ENCODE measurements at places on chromosomes 7 and 10. TPM values are rescaled to one million over a fixed set of nuclear protein-coding genes. Genes with fewer than 3 reads are reported as not detected.

The STAG3 gene
- total RNA-seq, result 0.13 TPM

GRCh38 chr7:135825406-135825805, 76.8 kb upstream of the FAM180A start:
- no peak for DNase-seq

The KIAA1217 gene
- 1.7 TPM for total RNA-seq

The FFAR4 gene
- total RNA-seq, result 0.16 TPM

DNA sequence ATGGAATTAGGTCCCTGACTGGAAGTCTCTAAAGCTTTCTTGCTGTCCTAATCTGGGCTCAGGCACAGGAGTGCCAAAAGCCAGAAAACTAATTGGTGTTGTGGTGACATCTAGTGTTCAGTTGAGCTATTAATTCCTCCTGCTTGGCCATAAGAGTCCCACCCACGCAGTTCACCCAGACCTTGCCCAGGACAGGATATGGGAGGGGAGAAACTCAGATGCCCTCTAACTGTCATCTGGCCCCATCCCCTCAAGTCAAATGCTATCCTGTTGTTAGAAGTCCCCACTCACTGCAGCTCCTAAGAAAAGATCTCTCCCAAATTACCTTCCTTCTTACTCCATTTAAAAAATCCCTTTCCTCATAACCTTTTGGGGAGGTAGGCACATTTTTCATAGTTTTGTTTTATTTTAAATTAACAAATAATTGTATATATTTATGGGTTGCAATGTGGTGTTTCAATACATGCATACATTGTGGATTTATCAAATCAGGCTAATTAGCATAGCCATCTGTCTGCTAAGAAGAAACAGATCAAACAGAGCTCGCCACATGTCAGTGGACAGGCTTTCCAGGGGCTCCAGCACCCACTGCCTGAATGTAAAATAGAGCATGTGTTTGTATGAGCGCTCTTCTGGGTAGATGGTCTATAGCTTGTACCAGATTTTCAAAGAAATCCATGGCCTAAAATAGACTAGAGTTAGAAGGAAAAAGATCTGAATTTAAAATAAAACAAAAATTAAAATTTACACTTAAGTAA, 84.0 kb downstream of the GSAP start:
- peak; percentile 74 for DNase-seq

- DNase-seq, result no peak
These were observed 467.9 kb upstream of the PODXL start for GRCh38 chr7:132024290-132024689.

DNA sequence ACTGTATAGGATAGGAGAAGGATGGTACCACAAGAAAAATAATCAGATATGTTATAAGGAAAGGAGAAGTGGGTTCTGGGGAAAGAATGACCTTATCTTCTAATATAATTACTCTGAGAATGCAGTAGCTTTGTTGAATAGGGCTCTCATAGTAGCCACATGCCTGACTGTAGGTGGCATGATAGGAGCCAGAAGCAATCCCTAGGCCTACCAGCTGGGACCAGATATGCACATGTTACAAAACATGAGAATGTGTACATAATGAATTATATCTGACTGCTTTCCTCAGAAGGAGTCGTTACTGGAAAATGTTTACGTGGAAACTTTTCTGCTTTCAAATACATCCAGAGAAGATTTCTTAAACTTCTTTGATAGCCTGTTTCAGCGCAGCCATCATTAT, 53.2 kb upstream of the FAM3C start:
- DNase-seq, result no peak

The DENND10 gene
- 24.4 TPM for total RNA-seq

DNA sequence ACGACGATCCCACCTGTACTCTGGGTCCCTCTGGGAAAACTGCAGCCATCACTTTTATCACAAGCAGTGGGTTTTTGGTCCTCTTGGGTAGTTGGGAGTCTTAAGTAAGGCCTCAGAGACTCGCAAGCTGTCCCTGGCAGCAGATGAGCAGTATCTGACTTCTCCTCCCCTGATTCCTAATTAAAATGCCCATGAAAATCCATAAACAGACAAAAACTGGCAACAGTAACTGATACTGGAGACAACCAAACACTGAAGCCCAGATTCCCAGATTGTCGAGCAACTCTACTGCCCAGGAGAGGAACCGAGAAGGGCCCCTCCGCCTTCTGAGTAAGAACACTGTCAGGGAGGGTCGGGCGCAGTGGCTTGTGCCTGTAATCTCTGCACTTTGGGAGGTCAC, 333.8 kb downstream of the CALN1 start:
- DNase-seq, result no peak

The MYH16 gene
- not detected for total RNA-seq

The GLUD1 gene
- total RNA-seq, result 363 TPM

The NME8 gene
- total RNA-seq, result not detected

GRCh38 chr7:1140476-1141104, 19.4 kb downstream of the ZFAND2A start:
- no peak for DNase-seq

DNA sequence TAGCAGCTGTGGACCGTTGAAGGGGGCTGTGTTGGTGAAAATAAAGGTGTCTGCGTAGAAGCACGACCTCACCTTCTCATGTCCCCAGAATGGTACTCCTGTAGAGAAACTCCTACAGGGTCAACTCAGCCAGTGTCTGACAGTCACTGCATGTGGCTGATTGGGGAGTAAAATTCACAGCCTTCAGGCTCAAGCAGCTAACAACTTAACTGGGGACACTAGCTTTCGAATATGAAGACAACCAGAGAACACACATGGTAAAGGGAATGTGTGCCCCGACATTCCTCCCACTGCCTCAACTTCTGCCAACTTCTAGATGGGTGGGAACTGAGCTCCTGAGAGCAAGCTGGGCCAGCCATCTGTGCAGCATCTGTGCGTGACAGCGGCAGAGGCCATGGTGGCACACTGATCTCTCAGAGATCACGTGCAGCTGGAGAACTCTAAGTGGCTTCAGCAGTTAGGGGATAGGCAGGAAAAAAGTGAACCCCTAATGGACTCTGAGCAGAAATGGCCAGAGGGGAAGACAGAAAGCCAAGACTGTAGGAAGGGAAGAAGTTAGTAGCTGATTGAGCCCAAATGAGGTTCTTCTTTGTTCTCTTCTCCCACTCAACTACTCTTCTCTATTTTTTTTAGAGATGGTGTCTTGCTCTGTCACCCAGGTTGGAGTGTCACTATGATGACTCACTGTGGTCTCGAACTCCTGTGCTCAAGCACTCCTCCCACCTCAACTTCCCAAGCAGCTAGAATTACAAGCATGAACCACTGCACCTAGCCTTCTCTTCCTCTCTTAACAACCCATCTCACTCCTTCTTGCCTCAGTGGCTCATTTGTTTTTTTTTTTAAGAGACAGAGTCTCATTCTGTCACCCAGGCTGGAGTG, 280.8 kb downstream of the ZEB1 start:
- no peak for DNase-seq

DNA sequence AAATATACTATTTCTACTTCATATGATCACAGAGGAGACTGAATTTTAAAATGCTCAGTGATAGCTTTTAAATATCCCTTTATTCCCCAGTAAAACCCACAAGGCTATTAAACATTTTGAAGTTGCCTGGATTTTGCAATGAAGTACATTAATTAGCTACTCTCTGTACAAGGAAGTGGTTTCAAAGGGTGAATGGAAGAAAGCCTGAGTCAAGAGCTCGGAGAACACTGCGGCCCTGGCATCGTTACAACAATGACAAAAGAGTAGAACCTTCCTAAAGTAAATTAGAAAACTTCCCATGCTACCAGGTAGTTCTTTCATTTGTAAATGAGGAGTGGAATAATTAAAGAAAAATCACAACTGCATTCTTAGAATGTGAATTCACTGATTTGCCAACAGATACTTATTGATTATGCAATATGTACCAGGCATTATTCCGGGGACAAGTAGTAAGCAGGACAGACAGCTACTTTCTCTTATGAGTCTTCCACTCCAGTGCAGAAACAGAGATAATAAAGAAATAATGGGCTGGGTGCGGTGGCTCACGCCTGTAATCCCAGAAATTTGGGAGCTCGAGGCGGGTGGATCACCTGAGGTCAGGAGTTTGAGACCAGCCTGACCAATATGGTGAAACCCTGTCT, 63.0 kb downstream of the ZNF22 start:
- no peak for DNase-seq

DNA sequence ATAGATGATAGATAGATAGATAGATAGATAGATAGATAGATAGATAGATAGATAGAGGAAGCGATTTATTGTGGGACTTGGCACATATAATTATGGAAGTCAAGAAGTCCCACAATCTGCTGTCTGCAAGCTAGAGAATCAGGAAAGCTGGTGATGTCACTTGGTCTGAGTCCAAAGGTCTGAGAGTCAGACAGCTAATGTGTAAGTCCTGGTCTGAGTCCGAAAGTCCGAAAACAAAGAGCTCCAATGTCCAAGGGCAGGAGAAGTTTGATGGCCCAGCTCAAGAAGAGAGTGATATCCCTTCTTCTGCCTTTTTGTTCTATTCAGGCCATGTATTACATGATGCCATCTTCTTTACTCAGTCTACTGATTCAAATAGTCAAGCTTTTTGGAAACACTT, 53.8 kb upstream of the TCF7L2 start:
- no peak for DNase-seq

- no peak for DNase-seq
These were observed 133.5 kb downstream of the ST7 start for GRCh38 chr7:117086788-117087187.

- DNase-seq, result no peak
These were observed 116.9 kb downstream of the WDR37 start for GRCh38 chr10:1173091-1173490.

DNA sequence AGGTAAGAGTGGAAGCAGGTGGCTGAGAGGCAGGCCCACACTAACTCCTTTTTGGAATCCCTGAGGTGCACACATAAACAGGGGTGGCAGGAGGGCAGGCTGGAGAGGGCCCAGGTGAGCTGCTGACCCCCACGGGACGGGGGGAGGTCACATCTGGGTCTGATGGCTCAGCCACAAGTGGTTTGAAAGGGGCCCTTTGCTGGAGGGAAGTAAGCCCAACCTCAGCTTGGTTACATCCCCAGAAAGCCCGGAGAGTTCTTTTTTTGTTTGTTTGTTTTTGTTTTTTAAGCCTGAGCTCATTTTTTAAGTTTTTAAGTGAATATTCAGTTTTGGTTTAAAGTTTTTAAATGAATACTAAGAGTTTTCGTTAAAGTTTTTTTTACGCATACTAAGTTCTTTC, 72.8 kb upstream of the CUX1 start:
- DNase-seq, result no peak
